GM12865 (cell line): ENCODE measurements at places on chromosomes 7 and 10.

DNA sequence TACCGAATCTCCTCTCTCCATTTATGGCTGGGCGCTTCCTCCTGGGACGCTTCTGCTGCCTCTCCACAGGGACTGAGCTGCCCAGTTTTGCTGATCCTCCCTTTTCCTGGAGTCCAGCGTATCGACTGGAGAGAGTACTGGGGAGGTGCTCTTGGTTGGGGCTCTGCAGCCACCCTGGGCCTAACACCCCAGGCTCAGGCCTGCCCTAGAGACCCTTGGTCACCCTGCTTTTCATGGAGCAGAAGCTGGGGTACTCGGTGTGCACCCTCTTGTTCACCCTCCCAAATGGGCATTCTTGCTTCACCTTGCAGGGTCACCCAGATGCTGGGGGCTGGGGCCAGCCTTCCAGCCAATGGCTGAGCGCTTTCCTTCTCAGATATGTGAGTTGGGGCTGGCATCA, 88.8 kb upstream of the RET start:
- no peak for DNase-seq

GRCh38 chr7:41425926-41426325, 277.0 kb downstream of the INHBA start:
- DNase-seq: no peak

- DNase-seq: no peak
Observed at GRCh38 chr10:48495282-48496045, 109.4 kb downstream of the ARHGAP22 start.

GRCh38 chr7:45460379-45460778, 113.8 kb upstream of the ADCY1 start:
- no peak for DNase-seq

- DNase-seq: no peak
Observed at GRCh38 chr10:105104297-105104696, 463.2 kb downstream of the SORCS3 start.

DNA sequence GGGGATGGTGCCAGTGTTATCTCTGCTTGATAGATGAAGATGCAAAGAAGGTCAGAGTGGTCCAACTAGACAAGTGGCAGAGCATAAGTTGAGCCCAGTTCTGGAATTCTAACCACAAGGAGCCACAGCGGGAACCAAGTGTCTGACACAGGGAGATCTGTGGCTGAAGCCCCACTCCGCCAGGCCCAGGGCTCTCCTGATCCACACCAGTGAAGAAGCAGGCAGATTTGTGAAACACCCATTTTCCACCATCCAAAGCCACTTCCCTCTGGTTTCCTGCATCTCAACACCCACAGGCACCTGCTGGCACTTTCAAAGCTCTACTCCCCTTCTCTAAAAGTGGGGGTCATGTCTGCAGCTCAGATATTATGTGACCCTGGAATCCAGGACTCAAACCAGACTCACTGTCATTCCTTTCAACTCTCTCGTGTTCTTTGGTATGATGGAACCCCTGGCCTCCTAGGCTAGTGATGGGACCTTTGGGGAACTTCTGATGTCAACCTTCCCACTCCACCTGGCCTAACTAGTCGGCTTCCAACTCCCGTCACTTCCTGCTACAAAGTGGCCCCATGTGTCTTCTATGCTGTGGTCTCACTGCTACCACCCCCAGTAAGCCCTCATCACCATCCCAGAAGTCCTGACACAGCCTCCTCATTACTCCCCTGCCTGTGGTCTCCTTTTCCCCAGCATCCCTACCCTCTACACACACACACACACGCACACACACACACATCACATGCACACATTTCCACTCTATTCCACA, 177.6 kb downstream of the GRID1 start:
- no peak for DNase-seq

GRCh38 chr7:50696810-50697582, 85.7 kb downstream of the GRB10 start:
- DNase-seq: no peak

- peak; percentile 5 for DNase-seq
Observed at GRCh38 chr10:72890086-72890485, 3.5 kb upstream of the OIT3 start.

- DNase-seq: no peak
Observed at GRCh38 chr7:114264023-114264422, 150.6 kb upstream of the FOXP2 start.

- no peak for DNase-seq
Observed at GRCh38 chr10:121680879-121681655, 82.8 kb upstream of the FGFR2 start.

GRCh38 chr7:155860461-155860839, 48.2 kb upstream of the SHH start:
- no peak for DNase-seq

GRCh38 chr10:126147866-126148587, 240.2 kb downstream of the ADAM12 start:
- DNase-seq: no peak

GRCh38 chr10:79047584-79047874, 21.2 kb upstream of the ZMIZ1 start:
- no peak for DNase-seq

DNA sequence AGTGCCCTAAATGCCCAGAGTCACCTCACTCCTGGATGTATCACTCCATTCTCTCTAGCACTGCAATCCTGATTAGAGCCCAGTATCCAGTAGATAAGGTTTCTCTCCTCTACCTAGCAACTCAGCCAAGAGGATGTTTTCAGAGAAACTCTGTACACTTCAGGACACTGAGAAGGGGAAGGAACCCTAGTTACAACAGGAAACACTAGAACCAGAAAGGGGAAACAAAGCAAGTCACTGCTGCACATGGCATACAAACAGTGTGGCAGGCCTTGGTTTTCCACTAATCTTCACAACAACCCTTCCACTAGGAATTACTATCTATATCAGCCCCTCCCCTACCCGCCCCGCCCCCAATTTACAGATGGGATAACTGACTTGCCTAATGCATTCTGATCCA, 1.6 kb downstream of the FAM204A start:
- peak; percentile 8 for DNase-seq

- no peak for DNase-seq
Observed at GRCh38 chr7:24578052-24578451, 4.8 kb downstream of the PALS2 start.

GRCh38 chr10:57145548-57145947, 784.5 kb upstream of the ZWINT start:
- DNase-seq: no peak

- DNase-seq: peak; percentile 53
Observed at GRCh38 chr10:21702633-21703111, 168.6 kb downstream of the MLLT10 start.

GRCh38 chr7:40509287-40509996, 374.6 kb downstream of the SUGCT start:
- no peak for DNase-seq

DNA sequence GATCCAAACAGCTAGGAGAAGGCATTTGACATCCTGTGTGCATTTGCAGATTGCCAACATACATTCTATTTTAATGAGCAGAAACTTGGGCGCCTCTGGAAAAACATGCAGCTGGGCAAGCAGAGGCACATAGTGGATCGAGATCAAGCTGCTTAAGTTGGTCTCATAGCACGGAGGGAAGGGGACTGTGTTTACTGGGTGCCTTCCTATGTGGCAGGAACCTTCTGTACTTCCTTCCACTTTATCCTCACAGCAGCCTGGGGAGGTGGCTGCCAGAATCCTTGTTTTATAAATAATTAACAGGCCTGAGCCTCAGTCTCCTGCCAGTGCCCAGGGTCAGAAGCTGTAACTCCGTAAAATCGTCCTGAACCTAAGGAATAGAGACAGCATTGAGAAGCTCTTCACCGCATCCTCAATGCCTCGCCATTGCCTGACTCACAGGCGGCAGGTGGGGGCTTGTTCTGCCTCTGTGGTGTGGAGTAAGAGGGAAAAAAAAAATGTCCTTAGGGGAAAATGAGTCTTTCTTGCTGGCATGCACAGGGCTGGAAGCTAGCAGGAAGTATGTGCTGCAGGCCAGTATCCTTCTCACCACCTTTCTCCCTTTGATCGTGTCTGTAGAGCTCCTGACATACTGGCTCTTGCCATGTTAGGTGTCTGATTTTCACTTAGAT, 6.2 kb downstream of the VWA2 start:
- no peak for DNase-seq

DNA sequence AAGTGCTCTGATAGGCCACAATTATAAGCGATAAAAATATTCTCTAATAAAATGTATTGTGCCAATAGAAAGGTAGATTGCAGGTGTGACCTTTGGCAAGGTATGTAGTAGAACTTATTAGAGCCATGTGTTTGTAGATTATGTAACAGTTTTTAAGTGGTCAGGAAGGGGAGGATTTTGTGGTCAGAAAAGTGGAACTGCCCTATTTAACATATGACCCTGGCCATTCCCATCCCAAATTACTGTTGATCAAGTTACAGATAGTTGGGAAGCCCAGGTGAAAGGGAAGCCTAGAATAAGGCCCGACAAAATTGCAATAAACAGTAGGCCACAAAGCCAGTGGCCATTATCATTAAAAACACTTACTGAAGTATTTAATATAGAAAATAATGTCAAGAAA, 89.2 kb downstream of the SPAG6 start:
- no peak for DNase-seq

GRCh38 chr7:151194188-151194587, 7.1 kb upstream of the ASB10 start:
- DNase-seq: no peak

DNA sequence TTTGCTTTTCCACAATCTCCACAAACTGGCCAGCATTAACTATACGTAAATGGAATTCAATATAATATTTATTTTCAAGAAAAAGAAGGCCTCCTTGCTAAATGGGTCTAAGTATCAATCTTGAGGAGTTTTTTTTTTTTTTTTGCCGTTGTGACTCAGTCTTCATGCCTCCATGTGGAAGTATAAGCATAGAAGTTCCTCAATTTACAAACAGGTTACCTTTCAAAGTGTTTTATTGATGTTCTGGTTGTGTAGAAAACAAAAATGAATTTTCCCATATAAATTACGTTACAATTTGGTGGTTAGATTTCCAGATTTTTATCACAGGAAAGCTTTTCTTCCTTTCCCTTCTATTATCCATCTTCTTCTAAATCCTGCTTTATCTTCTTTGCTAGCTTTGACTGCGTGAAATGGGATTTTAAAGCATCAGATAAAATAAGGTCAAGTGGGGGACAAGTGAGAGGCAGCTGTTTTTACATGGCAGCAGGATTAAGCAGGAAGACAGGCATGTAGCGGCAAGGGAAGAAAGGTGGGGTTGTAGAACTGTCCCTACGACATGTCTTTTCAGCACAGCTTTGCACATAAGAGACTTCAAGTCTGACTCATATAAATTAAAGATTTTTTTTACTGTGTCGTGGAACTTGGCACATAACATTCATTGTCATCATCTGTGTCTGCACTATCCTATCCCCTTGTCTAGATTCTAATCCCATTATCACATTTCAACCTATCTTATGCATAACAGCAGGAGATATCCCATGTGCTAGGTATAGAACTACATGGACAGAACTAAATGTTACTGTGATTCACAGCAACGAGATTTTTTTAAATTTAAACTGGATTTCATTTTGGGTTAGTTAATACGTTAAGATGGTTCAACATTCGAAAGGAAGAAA, 135.3 kb upstream of the FAM3C start:
- DNase-seq: no peak

- no peak for DNase-seq
Observed at GRCh38 chr10:86164174-86164774, 202.3 kb downstream of the GRID1 start.

- no peak for DNase-seq
Observed at GRCh38 chr7:16455591-16455990, 9.9 kb downstream of the SOSTDC1 start.
